ENCODE measurements at places on chromosomes 16 and 17.

- no peak for DNase-seq
These were observed 132.7 kb upstream of the HSBP1 start for GRCh38 chr16:83674931-83675535.

DNA sequence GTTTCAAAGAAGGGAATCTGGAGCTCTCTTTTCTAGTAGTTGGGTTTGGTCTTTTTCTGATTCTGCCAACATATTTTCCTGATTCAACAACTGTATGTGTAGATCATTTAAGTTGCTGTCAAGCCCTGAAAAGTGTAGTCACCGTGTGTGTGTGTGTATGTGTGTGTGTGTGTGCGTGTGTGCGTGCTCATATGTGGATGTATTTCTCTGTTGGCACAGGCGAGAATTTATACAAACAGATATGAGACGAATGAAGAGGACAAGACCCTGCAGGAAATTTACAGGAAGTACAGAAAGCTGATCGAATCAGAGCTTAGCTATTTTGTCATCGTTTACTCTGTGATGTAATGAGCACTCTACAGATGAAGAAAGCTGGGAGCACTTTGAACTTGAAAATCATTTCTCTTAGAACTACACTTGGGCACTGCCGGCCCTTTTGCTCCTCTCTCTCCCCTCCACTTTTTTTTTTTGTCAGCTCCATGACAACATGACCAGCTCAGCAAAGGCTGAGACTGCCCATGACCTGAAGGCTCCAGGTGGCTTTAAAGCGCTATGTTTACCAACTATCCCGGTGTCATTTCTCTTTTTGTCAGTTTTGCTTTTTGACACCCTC lies 11.2 kb downstream of the FBXO39 start:
- DNase-seq, result no peak

DNA sequence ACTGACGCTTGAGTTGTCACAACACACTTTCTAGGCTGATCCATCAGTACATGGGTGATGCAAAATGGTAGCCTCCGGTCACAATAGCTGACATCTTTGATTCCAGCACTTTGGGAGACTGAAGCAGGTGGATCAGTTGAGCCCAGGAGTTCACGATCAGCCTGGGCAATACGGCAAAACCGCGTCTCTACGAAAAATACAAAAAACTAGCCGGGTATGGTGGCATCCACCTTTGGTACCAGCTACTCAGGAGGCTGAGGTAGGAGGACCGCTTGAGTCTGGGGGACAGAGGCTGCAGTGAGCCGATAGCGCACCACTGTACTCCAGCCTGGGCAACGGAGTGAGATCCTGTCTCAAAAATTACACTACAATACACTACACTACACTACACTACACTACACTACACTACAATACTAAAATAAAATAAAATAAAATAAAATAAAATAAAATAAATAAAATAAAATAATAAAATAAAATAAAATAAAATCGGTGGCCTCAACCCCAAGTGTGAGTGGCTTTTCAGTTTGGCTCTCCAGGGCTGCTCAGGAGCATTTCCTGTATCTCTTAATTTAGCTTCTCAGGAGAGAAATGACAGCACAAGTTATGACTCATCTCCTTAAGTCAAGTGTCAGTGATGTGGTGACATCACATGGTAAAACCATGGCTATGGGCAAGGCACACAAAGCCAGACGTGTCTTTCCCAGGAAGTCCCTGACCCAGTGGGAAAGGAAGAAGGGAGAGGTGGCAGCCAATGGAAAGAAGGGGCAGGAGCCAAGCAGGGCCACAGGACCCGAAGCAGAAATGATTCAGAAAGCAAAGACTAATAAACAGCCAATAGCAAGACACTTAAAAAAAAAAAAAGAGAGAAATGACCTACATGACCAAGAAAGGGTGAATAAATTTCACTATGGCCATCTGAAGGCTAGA lies 75.3 kb upstream of the TBC1D3K start:
- DNase-seq, result peak; percentile 28

DNA sequence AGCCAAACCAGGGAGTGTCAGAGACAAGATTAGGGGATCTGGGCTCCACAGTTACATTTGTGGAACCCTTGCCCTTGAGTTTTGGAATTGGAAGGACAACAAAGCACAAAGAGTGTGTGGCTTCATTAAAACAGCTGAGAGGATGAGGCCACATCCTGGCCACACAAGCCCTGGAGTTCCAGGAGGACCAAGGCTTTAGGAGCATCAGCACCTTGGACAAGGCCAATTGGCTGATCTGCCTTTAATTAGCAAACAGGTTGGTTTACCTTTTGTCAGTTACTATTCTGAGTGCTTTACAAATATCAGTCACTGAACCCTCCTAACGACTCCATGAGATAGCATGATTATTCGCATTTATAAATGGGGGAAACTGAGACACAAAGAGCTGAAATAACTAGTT lies 54.7 kb downstream of the SLC6A2 start:
- no peak for DNase-seq

DNA sequence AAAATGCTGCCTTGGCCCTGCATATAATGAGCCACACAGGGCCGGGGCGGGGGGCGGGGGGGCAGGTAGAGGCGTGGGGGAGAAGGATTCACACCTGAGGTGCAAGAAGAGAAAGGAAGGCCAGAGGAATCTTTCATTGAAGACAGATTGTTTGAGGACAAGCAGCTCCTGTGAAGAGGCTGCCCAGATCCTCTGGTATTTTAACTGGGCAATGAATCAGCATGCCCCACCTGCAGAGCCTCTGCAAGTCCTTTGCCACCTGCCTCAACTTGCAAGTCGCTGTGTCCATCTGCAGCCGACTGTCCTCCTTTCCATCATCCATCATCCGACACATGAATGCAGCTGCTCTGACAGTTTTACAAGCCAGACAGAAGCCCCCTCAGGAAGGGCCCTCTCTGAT lies 1.2 kb upstream of the SOST start:
- no peak for DNase-seq
